ENCODE measurements at places on chromosomes 1 and 21.

DNA sequence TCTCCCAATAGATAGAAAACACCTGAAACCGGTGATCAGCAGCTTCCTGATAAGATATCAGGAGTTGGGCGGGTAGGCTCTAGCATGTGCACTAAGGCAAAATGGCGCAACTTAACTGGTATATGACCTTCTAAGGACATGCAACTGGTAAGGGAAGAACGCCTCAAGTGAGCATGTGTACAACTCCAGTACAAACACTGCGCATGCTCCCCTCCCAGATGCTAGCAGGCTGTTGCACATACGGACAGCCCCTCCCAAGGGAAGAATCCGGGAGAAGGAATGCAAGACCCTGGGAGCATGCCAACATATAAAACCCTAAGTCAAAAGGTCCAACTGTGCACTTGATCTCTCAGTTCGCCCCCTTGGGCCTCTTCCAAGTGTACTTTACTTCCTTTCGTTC lies 110.8 kb downstream of the TSEN15 start:
- no peaks in the 10 kb centered on the region for H3K36me3 ChIP-seq
- DNase-seq = peak; percentile 44
- H3K4me1 ChIP-seq = peaks cover 15% of the 10 kb centered on the region
- no peak overlapping the region for H3K4me3 ChIP-seq

GRCh38 chr1:165279882-165280281 lies 76.6 kb downstream of the LMX1A start:
- no peak overlapping the region for H3K27ac ChIP-seq
- no peaks in the 10 kb centered on the region for H3K36me3 ChIP-seq
- DNase-seq = no peak
- no peak overlapping the region for H3K4me3 ChIP-seq
- no peaks in the 10 kb centered on the region for H3K4me1 ChIP-seq

GRCh38 chr1:218785928-218786327 lies 387.8 kb upstream of the LYPLAL1 start:
- H3K36me3 ChIP-seq = no peaks in the 10 kb centered on the region
- no peak overlapping the region for H3K27ac ChIP-seq
- H3K4me3 ChIP-seq = no peak overlapping the region
- H3K27me3 ChIP-seq = no peaks in the 10 kb centered on the region
- peak; percentile 25 for DNase-seq

GRCh38 chr1:211386921-211387320 lies 60.3 kb downstream of the TRAF5 start:
- no peaks in the 10 kb centered on the region for H3K4me1 ChIP-seq
- peak; percentile 27 for DNase-seq
- no peaks in the 10 kb centered on the region for H3K27me3 ChIP-seq
- H3K27ac ChIP-seq = no peak overlapping the region

- no peak overlapping the region for H3K27ac ChIP-seq
- no peaks in the 10 kb centered on the region for H3K27me3 ChIP-seq
- H3K4me3 ChIP-seq = no peak overlapping the region
- DNase-seq = no peak
- peaks cover 16% of the 10 kb centered on the region for H3K4me1 ChIP-seq
These were observed 42.0 kb upstream of the CLSTN1 start for GRCh38 chr1:9865724-9866123.

GRCh38 chr1:45960930-45961715 lies 157.7 kb downstream of the MAST2 start:
- no peak overlapping the region for H3K27ac ChIP-seq
- H3K27me3 ChIP-seq = no peaks in the 10 kb centered on the region
- H3K36me3 ChIP-seq = peaks cover 16% of the 10 kb centered on the region
- DNase-seq = peak; percentile 10

GRCh38 chr1:172465617-172466016 lies 21.7 kb upstream of the PIGC start:
- no peak overlapping the region for H3K4me3 ChIP-seq
- peak; percentile 63 for DNase-seq
- no peaks in the 10 kb centered on the region for H3K27me3 ChIP-seq

GRCh38 chr1:84722794-84723193 lies 32.5 kb upstream of the SSX2IP start:
- no peak overlapping the region for H3K27ac ChIP-seq
- no peak overlapping the region for H3K4me3 ChIP-seq
- H3K4me1 ChIP-seq = peaks cover 13% of the 10 kb centered on the region
- H3K27me3 ChIP-seq = no peaks in the 10 kb centered on the region

DNA sequence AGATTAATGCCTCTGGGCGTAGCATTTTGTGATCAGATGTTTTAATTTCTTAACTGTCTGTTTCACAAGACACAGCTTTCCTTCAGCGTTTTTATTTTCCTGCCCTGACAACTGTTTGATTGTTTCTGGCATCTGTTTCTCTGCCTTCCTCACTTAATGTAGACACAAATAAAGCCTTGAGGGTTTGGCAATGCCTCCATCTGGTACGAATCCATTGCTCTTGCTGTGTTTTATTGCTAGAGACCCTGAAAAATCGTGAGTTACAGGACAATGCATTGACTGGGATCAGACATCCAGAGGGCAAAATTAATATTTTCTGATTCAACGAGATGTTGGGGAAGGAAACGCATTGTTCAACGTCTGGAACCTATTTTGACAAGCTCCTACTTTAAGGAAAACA lies 363.5 kb downstream of the MRPL39 start:
- no peaks in the 10 kb centered on the region for H3K36me3 ChIP-seq
- H3K4me3 ChIP-seq = no peak overlapping the region
- no peaks in the 10 kb centered on the region for H3K27me3 ChIP-seq
- no peak overlapping the region for H3K27ac ChIP-seq
- DNase-seq = no peak

DNA sequence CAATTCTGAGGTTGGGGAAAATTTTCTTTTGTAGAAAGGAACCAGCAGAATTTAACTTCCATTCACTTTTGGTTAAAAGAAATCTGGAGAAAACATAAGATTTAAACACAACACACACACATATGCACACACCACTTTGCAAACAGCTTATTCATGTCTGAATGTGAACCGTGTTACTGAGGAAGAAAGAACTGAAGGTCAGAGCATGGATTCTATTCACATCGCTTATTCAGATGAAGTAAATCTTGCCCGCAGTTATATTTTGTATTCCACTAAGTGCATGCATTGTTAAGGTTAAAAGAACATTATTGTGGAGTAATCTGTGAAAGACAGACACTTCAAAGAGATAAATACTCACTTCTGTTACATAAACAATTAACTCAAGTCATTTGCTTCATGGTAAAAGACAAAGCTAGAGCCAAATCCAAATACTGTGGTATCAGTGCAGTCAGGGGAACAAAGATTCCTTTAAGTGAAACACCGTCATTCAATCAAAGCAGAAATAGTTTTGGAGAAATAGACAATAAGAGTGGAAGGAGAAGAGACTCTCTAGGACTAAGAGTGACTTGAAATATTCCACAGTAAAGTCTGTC lies 82.0 kb downstream of the LRRC53 start:
- no peaks in the 10 kb centered on the region for H3K27me3 ChIP-seq
- no peak overlapping the region for H3K4me3 ChIP-seq
- no peaks in the 10 kb centered on the region for H3K36me3 ChIP-seq
- no peak overlapping the region for H3K27ac ChIP-seq

DNA sequence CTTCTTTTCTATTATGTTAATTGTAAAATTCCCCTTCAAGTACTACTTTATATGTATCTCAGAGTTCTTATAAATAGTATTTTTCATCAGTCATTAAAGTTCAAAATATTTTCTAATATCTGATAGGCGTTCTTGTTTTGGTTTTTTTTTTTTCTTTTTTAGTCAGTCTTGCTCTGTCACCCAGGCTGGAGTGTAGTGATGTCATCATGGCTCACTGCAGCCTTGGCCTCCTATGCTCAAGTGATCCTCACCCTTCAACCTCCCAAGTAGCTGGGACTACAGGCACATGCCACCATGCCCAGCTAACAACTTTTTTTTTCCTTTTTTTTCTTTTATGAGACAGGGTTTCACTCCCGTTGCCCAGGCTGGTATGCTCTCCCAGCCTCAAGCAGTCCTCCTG lies 27.3 kb downstream of the AGMAT start:
- peaks cover 26% of the 10 kb centered on the region for H3K36me3 ChIP-seq
- H3K27me3 ChIP-seq = no peaks in the 10 kb centered on the region
- H3K4me1 ChIP-seq = no peaks in the 10 kb centered on the region
- no peak overlapping the region for H3K4me3 ChIP-seq
- no peak overlapping the region for H3K27ac ChIP-seq

GRCh38 chr1:222821239-222821638 lies 6.4 kb downstream of the DISP1 start:
- H3K4me1 ChIP-seq = no peaks in the 10 kb centered on the region
- no peaks in the 10 kb centered on the region for H3K36me3 ChIP-seq
- no peak overlapping the region for H3K27ac ChIP-seq
- no peak overlapping the region for H3K4me3 ChIP-seq
- H3K27me3 ChIP-seq = no peaks in the 10 kb centered on the region

- no peaks in the 10 kb centered on the region for H3K4me1 ChIP-seq
- no peak overlapping the region for H3K4me3 ChIP-seq
- no peak for DNase-seq
These were observed 19.0 kb downstream of the KDF1 start for GRCh38 chr1:26941311-26941710.

- no peak within 1 kb of the TSS for H3K27ac ChIP-seq
- peak; percentile 47 for DNase-seq
- H3K4me1 ChIP-seq = peaks cover 34% of the 10 kb centered on the region
- peak within 1 kb of the TSS; percentile 28 for H3K4me3 ChIP-seq
- H3K27me3 ChIP-seq = peaks cover 58% of the 10 kb centered on the region
These were observed at the start of gene TP73 for GRCh38 chr1:3651930-3652547. TSS of gene TP73 (plus strand) at chr1:3652516. CDS start at chr1:3682366, 29,850 bp downstream.

- no peak overlapping the region for H3K27ac ChIP-seq
- no peak for DNase-seq
- H3K4me3 ChIP-seq = no peak overlapping the region
- no peaks in the 10 kb centered on the region for H3K4me1 ChIP-seq
- no peaks in the 10 kb centered on the region for H3K27me3 ChIP-seq
These were observed 25.3 kb downstream of the RRAGC start for GRCh38 chr1:38834221-38834782.

GRCh38 chr21:36310016-36310415 lies 10.0 kb upstream of the MORC3 start:
- H3K27me3 ChIP-seq = no peaks in the 10 kb centered on the region
- H3K4me1 ChIP-seq = no peaks in the 10 kb centered on the region
- no peaks in the 10 kb centered on the region for H3K36me3 ChIP-seq
- no peak overlapping the region for H3K27ac ChIP-seq
- no peak for DNase-seq
- H3K4me3 ChIP-seq = no peak overlapping the region

- no peak overlapping the region for H3K27ac ChIP-seq
- peaks cover 45% of the 10 kb centered on the region for H3K4me1 ChIP-seq
- no peak for DNase-seq
- H3K27me3 ChIP-seq = no peaks in the 10 kb centered on the region
These were observed 40.6 kb downstream of the MAPKAPK2 start for GRCh38 chr1:206725109-206725963.

GRCh38 chr1:1960480-1961196 lies 41.6 kb upstream of the TMEM52 start:
- H3K27ac ChIP-seq = no peak overlapping the region
- H3K36me3 ChIP-seq = no peaks in the 10 kb centered on the region
- H3K4me1 ChIP-seq = peaks cover 9% of the 10 kb centered on the region
- H3K4me3 ChIP-seq = no peak overlapping the region
- no peak for DNase-seq

DNA sequence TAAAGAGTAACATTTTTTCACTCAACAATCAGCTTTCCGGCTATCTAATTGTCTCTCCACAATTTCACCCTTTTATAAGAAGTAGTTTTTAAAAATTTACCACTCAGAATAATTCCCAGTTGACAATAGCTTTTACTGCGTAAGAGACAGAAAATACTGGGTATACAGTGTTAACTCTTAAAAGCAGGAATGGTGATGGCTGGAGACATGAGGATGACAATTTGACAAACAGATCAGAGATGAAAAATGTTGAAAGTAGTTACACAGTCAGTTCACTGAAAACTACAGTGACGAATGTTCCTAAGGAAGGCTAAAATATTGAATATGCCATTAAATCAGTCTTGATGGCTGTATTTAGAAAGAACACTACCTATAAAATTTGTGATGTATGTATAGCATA lies 1146.8 kb upstream of the B3GALT2 start:
- no peaks in the 10 kb centered on the region for H3K4me1 ChIP-seq
- H3K36me3 ChIP-seq = no peaks in the 10 kb centered on the region
- DNase-seq = no peak
- H3K27ac ChIP-seq = no peak overlapping the region
- no peaks in the 10 kb centered on the region for H3K27me3 ChIP-seq

DNA sequence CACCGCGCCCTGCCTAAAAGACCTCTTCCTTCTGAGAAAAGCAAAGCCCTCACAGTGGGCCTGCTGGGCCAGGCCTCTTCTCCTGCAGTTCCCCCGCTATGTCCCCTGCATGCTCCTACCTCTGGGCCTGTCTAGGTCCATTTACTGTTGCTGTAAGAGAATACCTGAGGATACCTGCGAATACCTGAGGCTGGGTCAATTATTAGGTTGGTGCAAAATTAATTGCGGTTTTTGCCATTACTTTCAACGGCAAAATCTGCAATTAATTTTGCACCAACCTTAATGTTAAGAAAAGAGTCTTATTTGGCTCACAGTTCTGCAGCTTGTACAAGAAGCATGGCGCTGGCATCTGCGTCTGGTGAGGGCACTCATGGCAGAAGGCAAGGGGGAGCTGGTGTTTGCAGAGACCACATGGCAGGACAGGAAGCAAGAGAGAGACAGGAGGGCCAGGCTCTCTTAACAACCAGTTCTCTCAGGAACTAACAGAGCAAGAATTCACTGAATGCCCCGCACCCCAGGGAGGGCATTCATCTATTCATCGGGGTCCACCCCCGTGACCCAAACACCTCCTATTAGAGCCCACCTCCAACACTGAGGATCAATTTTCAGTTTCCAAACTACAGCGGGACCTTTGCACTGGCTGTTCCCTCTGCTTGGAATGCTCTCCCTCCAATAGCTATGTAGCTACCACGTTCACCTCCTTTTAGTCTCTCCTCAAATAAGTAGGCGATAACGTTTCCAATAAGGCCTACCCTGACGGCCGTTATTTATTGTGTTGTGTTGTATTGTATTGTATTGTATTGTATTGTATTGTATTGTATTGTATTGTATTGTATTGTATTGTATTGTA lies 9.6 kb upstream of the UTS2 start:
- H3K4me3 ChIP-seq = no peak overlapping the region
- peaks cover 2% of the 10 kb centered on the region for H3K27me3 ChIP-seq
- DNase-seq = no peak
- H3K36me3 ChIP-seq = no peaks in the 10 kb centered on the region

Data from muscle of leg (tissue), 16 donors.